ENCODE measurements at places on chromosomes 5 and 9.

DNA sequence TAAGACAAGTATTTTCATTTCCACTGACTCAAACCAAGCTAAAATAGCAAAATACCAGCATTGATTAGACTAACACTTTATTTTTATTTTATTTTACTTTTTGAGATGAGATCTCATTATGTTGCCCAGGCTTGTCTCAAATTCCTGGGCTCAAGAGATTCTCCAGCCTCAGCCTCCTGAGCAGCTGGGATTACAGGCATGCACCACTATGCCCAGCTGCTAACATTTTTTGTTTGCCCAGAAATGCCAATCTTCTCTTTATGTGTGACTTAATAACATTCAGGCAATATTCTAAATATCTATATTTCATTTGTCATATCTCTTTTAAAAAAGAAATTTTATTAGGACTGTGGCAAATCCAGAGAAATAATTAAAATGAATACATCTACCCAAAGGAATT is 55.0 kb downstream of the OXCT1 start:
- no peak for DNase-seq

DNA sequence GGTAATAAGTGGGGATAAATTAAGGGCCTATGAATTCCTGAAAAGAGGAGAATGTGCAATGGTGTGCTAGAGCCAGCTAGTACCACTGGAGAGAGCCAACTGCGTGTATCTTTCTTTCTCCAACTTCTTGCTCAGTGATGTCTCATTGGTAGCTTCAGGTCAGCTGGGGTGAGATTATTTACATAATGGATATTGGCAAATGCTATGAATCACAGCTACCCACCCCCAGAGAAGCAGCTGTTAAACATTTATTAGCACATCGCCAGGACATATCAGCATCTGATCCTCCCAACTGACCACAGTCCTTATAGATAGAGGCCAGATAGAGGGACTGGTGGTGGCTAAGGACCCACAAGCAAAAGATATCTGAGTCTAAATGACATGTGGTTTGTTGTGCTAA is 421.3 kb downstream of the ACTL7B start:
- no peak for DNase-seq

GRCh38 chr5:179762079-179762780 is 29.6 kb downstream of the MAML1 start:
- no peak for DNase-seq

- DNase-seq, result no peak
These were observed 17.8 kb upstream of the CEP72 start for GRCh38 chr5:594226-594860.

DNA sequence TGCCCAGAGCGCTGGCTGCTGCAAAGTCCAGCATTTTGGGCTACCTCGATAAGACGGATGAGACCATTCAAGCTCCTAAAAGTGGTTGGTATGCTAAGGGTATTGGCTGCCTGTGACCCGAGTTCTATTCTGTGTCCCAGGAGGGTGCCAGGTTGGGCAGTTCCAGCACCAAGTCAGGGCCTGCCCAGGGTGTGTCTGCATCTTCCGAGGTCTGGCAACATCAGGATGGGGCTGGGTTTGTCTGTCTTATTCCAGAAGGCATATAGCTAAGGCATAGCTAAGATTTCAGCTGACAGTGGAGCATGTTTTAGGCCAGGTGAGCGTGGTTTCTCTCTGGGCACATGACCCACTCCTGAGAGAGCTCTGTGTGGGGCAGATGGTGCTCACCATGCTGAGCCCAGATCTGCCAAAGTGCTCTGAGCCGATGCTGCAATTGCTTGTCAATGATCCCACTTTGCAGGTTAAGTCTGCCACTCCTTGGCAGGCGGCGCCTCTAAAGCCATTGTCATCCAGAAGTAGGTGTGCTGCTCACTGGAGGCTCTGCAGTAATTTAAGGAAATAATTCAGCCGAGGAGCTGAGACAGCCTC is 7.8 kb downstream of the SLC9A3 start:
- DNase-seq, result no peak

DNA sequence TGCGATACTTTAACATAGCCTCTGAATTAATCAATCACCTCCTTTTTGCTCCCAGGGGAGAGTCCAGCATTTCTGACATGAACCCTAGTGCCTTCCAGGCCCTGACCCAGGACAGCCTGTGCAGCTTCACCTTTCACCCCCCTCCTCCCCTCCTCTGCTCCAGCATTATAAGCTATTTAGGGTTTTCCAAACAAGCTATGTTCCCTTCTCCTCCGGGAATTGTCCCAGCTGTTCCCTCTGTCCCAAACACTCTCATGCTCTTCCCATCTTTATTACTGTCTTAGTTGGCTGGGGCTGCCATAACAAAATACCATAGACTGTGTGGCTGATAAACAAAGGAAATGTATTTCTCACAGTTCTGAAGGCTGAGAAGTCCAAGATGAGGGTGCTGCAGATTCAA is 161.5 kb downstream of the EBF1 start:
- DNase-seq, result no peak

DNA sequence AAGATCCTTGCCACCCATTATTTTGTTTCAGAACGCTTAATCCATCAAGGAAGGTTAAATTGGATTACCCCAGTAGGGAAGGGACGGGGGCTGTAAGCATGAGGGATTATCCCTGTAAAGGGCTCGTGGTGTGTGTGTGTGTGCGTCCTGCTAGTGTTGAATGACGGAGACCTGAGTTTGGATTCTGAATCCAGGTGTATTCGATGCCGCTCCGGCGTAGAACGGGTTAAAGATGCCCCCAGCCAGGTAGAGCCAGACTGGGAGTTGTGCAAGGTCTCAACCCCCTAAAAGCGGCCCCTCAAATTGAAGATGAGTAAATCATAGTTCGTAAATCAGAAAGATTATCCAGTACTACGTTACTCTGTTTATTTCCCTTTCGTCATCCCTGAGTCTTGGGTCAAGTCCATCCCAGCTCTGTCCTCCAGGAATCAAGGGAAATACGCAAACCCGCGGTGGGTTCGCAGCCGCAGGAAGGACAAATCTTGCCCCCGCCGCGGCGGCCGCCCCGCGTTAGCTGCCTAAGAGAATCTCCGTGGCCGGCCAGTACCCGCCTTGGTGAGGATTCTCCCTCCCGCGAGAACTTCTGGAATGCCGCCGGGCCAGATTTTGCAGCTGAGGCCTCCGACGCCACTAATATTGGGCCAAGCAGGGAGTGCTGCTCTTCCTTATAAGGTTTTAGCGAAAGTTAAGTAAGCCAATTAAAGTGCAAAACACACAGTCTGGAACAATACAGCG is 586 bp upstream of the MTAP start:
- no peak for DNase-seq

- DNase-seq, result no peak
These were observed 192.3 kb downstream of the CACNA1B start for GRCh38 chr9:138069731-138070456.

- DNase-seq, result no peak
These were observed 6.2 kb downstream of the DMRT3 start for GRCh38 chr9:982394-983230.

GRCh38 chr9:127386249-127386648 is 10.7 kb upstream of the SLC2A8 start:
- no peak for DNase-seq

- no peak for DNase-seq
These were observed 2.0 kb downstream of the PCDHGC3 start for GRCh38 chr5:141477815-141478214.

DNA sequence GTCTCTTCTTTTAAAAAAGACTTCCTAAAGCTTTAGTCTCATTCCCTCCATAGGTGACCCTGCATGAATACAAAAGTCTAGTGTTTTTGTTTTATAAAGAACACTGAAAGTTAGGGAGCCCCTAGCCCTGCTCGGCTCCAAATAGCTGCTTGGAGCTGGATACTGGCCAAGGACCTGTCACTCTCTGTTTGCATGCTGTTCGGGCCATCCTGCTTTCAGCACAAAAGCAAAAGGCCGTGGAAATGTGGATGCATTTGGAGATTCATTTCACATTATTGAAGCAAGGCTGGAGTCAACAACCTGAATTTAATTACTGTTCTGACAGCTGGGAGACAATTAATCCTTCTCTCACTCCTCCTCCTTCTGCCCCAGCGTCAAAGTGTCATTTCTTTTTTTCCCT is 151.7 kb upstream of the NMUR2 start:
- DNase-seq, result no peak

- DNase-seq, result no peak
These were observed 137.1 kb downstream of the FGF1 start for GRCh38 chr5:142548739-142549275.

DNA sequence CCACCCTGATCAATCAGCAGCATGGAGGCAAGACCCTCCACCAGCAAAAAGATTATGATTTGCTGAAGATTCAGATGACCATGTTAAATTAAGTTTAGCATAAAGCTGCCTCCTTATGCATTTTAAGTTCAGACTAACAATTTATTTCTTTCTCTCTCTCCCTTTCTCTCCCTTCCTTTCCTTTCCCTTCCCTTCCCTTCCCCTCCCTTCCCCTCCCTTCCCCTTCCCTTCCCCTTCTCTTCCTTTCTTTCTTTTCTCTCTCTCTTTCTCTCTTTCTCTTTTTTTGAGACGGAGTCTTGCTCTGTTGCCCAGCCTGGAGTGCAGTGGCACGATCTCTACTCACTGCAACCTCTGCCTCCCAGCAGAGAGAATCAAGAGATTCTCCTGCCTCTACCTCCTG is 1.4 kb upstream of the MELK start:
- DNase-seq, result no peak

DNA sequence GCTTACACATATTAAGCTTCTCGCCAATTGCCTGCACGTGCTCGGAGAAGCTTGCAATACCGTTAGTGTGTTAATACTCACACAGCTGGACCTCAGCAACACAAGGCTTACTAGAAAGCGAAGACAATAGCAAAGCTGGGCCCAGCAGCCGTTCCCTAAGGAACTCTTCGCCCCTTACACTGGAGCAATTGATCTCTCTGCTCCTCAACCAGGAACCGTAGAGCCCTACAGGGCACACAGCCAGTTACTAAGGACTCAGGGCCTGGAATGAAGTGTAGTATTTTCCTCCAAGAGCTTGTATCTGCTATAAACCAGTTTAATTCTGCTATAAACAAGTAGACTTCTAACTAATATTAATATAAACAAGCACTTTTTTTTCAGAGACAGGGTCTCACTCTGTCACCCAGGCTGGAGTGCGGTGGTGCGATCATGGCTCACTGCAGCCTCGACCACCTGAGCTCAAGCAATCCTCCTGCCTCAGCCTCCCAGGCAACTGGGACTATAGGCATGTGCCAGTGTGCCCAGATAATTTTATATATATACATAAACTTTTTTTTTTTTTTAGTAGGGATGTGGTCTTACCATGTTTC is 67.0 kb upstream of the SIMC1 start:
- no peak for DNase-seq

DNA sequence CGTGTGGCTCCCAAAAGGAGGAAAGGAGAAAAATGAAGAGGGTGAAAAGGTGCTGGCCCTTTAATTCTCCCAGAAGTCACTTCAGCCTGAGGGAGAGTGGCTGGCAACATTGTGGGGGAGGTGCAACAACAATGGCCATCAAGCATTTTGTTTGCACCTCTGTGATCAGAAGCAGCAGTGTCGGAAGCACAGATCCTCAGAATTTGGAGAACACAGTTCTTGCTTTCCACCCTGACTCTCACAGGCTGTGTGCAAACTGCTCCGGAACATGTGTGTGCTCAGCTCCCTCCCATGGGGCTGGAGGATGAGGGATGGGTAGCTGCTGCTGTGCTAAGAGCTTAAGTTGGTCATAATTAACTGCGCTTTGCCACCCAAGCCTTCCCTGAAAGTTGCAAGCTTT is 127.1 kb downstream of the DPYSL3 start:
- DNase-seq, result no peak

- no peak for DNase-seq
These were observed 12.2 kb downstream of the TAS2R1 start for GRCh38 chr5:9617739-9618504.

DNA sequence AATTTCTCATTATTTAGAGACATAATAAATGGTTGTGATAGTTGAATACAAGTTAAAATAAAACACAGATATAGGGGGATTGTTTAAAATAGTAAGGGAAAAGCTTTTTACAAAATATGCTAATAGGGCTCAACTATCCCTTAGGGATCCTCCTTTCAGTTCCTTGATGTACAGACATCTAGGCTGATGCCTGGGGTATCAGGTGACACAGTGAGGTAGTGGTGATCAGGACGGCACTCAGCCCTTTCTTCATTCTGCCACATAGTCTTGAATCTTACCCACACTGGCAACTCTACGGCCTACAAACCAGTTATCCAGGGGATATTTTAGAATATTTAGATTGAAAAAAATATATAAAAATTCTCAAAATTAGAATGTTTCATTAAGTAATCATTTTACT is 12.5 kb upstream of the SLC35D2 start:
- no peak for DNase-seq

DNA sequence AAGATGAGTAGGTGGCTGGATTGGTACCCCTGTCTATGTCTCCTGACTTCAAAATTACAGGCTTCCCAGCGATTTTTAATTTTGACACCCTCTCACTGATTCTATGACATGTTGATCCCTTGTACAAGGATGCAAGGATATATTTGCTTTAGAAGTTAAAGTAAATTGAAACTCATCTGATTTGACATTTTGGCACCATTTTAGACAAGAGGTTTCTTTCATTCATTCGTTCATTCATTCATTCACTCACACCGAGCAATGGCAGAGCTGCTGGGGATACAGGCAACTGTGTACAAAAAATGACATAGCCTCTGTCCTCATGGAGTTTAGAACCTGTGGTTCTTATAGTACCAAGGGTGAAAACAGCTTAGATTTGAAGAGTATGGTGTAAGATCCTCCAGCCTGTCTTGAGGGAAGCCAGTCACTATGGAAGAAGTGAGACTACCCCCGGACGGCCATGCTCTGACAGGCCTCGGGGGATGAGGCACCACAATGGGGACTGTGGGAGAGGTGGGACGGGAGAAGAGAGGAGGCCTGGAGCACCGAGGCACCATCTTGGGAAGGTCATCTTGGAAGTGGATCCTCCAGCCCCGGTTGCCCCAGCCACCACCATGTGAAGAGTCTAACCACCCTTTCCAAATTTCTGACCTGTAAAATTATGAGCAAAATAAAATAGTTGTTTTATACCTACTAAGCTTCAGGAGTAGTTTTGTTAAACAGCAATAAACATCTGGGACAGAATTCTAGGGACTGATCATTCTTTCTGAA is 16.2 kb downstream of the STC2 start:
- no peak for DNase-seq

DNA sequence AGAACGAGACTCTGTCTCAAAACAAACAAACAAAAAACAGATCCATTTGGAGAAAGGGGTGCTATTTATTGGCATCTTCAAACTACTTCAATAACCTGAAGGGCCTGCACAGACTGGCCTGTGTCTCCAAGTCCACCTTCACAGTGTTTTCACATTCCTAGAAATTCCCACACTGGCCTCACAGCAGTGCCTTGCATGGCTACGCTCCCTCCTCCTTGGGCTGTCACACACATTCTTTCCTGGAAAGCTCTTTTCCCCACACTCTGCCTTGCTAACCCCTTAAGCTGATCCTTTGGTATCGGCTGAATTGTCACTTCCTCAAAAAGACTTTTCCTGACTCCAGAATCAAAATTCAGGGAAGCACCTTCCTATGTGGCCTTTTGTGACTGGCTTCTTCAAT is 19.8 kb downstream of the FAM151B start:
- DNase-seq, result no peak

GRCh38 chr5:58752104-58752503 is 169.2 kb downstream of the RAB3C start:
- no peak for DNase-seq
